ENCODE measurements at places on chromosomes 5 and 9.

GRCh38 chr5:43664501-43665040, 61.6 kb downstream of the NNT start:
- no peak for DNase-seq

DNA sequence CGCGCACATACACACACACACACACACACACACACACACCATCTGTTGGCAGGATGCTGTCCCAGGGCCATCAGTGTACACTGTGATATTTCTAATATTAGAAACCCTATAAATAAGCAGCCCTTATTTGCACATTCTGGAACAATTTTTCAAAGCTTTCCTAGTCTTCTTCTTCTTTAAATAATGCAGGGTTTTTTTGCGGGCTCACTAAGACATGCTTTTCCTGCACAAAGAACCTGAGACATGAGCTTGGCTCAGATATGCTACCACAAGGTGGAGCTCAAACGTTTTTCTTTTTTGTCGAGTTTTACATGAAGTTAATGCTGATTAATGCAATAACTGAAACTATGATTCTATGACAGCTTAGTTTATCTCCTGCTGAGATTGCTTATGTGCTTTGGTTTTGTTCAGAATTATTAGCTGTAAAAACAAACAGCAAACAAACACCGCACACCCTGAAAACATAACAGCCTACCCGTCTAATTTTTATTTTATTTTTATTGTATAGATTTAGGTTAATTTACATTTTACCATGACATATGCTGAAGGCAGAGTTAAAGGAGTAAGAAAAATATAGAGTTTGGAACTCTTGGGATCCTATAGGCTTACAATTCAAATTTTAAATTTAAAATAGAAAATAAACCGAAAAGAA, 95.8 kb downstream of the ALDH1A1 start:
- peak; percentile 58 for DNase-seq

DNA sequence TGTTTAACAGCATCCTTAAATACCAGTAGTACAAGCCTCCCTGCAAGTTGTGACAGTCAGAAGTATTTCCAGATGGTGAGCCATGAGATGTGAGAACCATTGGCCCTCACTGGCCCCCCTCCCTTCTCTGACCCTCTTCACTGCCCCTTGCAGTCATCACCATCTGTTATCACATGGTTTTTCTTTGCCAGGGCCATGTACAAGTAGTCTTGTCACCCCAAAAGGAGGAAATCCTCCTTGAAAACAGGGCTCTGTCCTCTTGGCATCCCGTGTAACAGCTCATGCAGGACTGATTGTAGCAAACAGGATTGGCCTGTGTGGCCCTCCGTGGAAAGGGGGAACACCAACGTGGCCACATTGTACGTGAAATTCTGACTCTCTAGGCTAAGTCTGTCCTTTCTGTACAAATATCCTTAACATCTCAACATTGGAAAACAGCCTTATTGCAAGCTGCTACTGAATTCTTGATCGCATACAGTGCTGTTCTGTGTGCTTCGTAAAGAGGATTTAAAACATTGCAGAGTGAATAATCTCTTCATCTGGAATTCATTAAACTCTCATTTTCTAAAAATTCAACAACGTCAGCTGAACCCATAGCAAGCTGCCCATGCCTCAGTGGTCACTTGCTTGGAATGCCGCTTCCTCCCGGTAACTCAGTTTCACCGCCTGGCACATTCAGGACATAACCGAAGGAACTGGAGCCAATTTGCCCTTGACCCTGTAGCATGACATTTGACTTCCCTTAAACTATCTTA, 171.7 kb downstream of the ATPSCKMT start:
- DNase-seq, result no peak

DNA sequence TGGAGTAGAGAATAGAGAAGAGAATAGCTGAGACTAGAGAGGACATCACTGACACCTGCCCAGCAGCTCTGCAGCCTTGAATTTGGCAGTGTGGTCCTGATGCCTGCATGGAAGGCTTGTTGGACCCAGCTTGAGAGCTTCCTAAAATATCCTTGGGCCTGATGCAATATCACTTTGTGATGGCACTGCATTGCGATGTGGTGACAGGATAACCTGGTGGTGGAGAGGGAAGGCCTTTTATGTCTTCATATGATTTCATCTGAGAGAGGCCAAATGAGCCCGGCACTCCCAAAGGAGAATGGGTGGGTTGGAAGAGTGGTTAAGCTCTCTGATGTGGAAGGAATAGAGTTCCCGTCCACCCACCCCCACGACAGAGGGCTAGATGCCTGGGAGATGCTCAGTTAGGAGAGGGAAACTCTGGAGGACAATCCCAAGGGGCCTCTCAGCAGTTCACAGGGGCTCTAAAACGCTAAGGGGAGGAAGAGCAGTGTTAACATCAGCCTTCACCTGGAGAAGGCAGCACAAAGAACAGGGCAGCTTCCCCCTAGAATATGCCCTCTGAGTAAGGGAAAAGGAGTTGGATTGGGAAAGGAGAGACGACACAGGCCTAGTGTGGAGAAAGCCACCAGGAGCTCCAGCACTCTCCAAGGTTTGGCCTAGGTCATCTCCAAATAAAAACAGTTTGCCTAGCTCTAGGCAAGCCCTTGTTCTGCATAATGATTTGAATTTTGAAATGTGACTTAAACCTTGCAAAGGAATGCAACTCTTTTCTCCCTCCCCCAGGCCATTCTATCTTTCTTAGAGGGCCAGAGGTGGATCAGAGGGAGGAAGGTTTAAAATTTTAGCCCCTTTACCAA, 99.8 kb upstream of the SSBP2 start:
- no peak for DNase-seq

GRCh38 chr9:135774239-135774747, 72.3 kb downstream of the KCNT1 start:
- DNase-seq, result no peak

- no peak for DNase-seq
Measured at GRCh38 chr5:178113841-178114324, 551 bp downstream of the N4BP3 start.

- DNase-seq, result no peak
Measured at GRCh38 chr5:77066823-77067442, 20.2 kb downstream of the ZBED3 start.
